SK-MEL-5 (cell line): ENCODE measurements at places on chromosomes 3 and 15. TPM values are rescaled to one million over a fixed set of nuclear protein-coding genes. Genes with fewer than 3 reads are reported as not detected.

Gene FRMD5
- 14.3 and 16.3 TPM in 2 replicates for total RNA-seq

Gene SNX4
- 53.4 and 56.8 TPM in 2 replicates for total RNA-seq

Gene ETV5
- 167 and 177 TPM in 2 replicates for total RNA-seq

Gene RTP1
- total RNA-seq = not detected in 2 replicates

Gene LINGO1
- total RNA-seq = 0.90 and 2.1 TPM in 2 replicates

Gene ST3GAL6
- total RNA-seq = 254 and 271 TPM in 2 replicates

Gene PAQR5
- 2.3 and 2.4 TPM in 2 replicates for total RNA-seq

Gene PRSS50
- total RNA-seq = not detected in 2 replicates

Gene AEN
- 93.3 and 108 TPM in 2 replicates for total RNA-seq

Gene GRAMD1C
- 4.1 and 5.2 TPM in 2 replicates for total RNA-seq

Gene GHSR
- total RNA-seq = not detected in 2 replicates

Gene SST
- total RNA-seq = not detected in 2 replicates

Gene ITPKA
- 0.45 and 0.85 TPM in 2 replicates for total RNA-seq

Gene BOC
- 0.05 TPM in 1 of 2 replicates, not detected in the other for total RNA-seq

Gene C15orf39
- 10.1 and 12.6 TPM in 2 replicates for total RNA-seq

Gene RBPMS2
- 1.1 and 1.4 TPM in 2 replicates for total RNA-seq

Gene CTDSPL2
- total RNA-seq = 56.2 and 56.6 TPM in 2 replicates

Gene SPSB4
- total RNA-seq = 0.08 TPM in 1 of 2 replicates, not detected in the other

Gene SENP2
- 36.2 and 37.5 TPM in 2 replicates for total RNA-seq

Gene CILP
- 0.13 TPM in 1 of 2 replicates, not detected in the other for total RNA-seq

Gene GOLGA6L7
- not detected in 2 replicates for total RNA-seq

Gene IL17RB
- not detected in 2 replicates for total RNA-seq

Gene CRELD1
- total RNA-seq = 47.7 and 50.2 TPM in 2 replicates

Gene HTR3E
- total RNA-seq = not detected in 2 replicates

Gene PPM1L
- total RNA-seq = 1.0 and 1.1 TPM in 2 replicates

Gene SERPINI1
- 14.4 and 14.6 TPM in 2 replicates for total RNA-seq

Gene SCN11A
- not detected in 2 replicates for total RNA-seq

Gene ADAMTS9
- 0.11 TPM in 1 of 2 replicates, not detected in the other for total RNA-seq

Gene GOLGA8M
- not detected in 2 replicates for total RNA-seq

Gene CNTN6
- 0.27 and 0.40 TPM in 2 replicates for total RNA-seq

Gene SPTSSB
- total RNA-seq = not detected in 2 replicates

Gene MESP1
- total RNA-seq = 0.74 and 0.88 TPM in 2 replicates
